ENCODE measurements at places on chromosomes 1 and 21.
A peak's percentile ranks its signal among the peaks of the same experiment; 100 is the strongest.

DNA sequence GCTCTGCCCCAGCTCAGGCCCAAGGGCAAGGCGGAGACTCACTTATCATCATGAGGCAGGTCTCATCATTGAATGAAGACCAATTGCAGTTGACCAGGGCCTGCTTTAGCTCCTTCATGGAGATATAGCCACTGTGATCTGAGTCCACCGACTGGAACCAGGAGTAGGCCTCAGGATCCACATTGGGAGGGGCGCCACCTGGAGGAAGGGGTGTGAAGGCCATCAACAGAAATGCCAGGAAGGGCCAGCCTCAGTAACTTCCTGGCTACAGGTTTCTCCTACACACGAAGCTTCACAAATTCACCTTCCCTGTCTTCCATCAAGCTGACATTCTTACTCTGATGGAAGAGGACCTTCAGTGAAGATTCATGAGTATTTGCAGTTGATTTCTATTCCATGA is 11.6 kb downstream of the PEF1 start:
- DNase-seq = peak; percentile 44

DNA sequence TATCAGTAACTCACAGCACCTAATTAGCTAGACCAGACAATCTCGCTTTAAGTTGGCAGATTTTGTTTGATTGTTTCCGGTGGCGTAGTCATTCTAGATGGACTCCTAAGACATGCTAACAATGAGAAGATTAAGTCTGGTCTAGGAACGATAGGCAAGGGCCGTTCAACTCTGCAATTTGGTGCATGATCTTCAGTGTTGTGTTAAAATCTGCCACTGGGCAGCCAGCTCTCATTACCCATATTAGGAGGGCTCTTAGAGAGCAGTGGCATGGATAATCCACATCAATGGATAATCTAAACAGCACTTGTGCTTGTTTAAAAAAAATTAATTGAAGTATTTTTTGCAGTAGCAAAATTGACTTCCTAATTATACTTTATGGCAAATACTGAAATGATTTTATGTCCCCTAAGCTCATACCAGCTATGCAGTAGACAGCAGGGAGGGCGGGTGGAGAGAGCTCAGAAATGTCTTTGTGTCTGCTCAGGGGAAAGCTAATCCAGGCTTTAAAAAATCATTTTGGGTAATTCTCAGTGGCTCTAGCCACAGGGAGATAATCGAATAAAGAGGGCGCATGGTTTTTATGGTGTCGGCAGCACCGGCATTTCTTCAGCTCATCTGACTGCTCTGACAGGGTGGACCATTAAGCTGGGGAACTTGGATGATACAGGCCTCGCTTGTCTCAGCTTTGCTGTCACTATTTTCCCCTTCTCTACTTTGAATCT is 48.5 kb upstream of the IKBKE start:
- no peak for DNase-seq

GRCh38 chr21:30717105-30717504 is 1.5 kb downstream of the KRTAP21-3 start:
- no peak for DNase-seq

DNA sequence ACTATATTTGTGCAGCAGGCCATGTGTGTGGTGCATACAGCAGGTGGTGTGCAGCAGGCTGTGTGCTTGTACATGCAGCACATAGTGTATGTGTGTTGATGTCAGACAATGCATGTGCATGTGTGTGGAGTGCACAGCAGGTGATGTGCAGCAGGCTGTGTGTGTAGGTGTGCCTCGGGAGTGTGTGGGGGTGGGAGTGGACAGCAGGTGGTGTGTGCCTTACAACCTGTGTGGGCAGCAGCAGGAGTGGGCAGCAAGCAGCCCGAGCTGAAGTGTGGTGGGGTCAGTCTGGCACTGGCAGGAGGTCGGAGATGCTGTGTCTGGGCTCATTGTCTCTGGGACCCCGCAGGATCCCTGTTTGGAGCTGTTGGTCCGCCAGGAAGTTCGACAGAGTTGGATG is 29.6 kb downstream of the PTPRF start:
- DNase-seq = no peak

GRCh38 chr1:115377411-115377810 is 39.4 kb upstream of the NGF start:
- DNase-seq = no peak

DNA sequence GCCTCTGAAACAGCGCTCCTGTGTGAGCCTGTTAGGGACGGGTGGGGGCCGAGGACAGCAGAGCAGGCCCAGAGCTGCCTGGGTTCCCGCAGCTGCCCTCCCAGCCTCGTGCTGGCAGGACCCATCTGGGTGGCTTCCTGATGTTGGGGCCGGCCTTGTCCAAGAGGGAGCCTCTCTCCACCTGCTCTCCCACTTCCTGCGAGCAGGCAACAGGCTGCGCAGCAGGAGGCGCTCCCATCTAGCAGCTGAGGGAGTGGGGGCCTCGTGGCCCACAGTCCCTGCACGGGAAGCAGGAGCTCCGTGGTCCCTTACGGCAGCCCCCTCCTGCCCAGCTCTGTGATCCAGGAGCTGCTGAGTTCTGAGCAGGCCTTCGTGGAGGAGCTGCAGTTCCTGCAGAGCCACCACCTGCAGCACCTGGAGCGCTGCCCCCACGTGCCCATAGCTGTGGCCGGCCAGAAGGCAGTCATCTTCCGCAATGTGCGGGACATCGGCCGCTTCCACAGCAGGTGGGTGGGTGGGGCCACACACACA is 68.0 kb downstream of the TRIM11 start:
- no peak for DNase-seq
